ENCODE measurements at places on chromosomes 1 and 21.

DNA sequence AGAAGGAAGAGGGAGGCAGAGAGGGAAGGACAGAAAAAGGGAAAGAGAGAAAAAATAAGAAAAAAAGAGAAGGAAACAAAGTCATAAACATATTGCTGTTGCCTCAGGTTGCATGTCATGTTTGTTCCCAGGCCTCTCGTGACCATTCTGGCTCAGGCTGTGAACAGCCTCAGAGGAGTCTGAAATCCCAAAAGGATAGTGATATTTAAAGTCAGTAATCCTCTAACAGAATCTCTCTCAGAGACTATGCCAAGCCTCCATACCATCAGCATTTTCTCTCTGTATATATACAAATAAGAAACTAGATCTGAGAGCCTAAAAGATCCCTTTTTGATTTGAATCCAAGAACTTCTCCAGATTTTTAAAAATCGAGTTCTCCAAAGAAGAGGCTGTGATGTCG, 35.2 kb downstream of the GORAB start:
- no peak for DNase-seq

GRCh38 chr1:206883876-206884275, 13.4 kb upstream of the IL24 start:
- no peak for DNase-seq

DNA sequence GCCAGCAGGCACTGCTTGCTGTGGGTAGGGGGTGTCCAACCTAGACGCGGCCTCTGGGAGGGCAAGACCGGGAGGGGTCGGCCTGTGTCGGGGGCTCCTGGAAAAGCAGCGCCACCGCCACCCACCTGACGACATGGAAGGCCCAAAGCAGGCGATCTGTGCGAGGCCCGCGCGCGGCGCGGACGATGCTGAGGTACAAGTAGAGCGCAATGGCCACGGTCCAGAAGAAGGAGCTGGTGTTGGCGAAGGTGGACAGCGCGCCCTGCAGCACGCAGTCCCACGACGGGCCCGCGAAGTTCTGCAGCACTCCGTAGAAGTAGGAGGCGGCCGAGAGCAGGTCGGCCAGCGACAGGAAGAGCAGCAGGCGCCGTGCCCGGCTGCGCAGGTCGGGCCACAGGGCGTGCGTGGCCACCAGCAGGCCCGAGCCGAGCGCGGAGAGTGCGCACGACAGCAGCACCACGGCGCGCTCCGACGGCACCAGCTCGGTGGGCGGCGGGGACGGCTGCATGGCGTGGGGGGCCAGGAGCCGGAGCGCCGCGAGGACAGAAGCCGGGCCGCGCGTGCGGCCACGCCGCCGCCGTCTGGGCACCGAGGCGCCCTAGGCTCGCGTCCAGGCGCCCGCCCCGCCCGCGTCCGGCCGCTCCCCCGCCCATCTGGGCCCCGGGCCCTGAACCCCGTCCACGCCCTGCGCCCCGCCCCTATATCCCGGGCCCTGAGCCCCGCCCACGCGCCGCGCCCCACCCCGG, at the start of gene GPR157:
Gene GPR157, minus strand, starts transcription at position 583 of the 746 bp plus-strand sequence. Its CDS starts 75 bp downstream, at position 508.
- no peak for DNase-seq

DNA sequence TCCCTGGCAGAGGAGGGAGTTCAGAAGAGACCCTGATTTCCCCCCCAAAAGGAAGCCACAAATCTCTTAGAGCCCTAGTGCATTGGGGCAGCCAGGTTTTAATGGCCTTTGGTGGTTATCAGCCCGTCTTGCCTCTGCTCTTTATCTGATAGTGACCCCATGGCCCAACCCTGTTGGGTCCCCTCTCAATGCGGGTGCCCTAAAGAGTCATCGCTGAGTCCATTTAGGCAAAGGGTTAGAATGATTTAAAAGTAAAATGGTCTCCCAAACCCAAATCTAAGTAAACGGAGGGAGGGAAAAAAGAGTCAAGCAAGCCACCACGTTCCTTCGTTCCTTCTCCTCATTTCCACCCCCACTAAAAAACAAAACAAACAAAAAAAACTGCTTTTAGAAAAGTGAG, 164.0 kb downstream of the RUNX1 start:
- peak; percentile 38 for DNase-seq

DNA sequence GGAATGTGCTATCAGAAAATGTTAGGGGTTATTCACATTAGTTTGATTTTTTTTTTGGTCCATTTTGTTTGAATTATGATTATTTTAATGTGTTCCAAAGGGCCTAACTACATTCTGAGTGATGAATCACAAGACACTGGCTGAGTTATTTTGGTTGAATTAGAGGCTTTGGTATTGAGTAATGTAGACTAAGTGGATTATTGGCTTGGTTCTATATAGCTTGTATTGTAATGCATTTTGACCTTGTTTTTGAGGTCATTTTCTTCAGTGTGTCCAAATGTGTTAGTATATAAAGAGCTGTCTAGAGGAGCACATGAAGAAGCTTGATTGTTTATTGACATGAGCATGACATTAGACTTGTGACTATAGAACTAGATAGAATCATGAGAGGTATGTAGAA, 3.4 kb downstream of the ZNF326 start:
- no peak for DNase-seq

DNA sequence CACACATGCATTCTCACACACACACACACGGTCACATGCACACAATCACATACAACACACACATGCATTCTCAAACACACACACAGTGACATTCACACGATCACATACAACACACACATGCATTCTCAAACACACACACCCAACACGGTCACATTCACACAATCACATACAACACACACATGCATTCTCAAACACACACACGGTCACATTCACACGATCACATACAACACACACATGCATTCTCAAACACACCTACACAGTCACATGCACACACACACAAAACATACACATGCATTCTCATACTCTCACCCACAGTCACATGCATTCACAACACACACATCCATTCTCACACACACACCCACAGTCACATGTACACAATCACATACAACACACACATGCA, 135.0 kb downstream of the CASZ1 start:
- DNase-seq, result no peak
